ENCODE measurements at places on chromosomes 4 and X.

DNA sequence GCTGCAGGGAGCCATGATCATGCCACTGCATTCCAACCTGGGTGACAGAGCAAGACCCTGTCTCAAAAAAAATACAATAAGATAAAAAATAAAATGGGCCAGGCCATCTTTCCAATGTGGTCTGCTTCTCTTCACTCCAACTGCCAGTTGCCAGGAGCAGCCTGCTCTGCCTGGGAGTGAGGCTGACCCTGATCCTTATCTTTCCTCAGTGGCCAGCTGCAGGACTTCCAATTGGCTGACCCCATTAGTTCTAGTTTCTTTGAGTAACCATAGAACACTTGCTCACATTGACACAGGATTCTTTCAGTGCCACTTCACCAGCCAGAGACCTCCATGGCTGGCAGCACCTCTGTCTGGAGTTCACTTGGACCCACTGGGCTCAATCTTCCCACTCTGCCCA lies 258.6 kb downstream of the MID1IP1 start:
- DNase-seq = no peak

DNA sequence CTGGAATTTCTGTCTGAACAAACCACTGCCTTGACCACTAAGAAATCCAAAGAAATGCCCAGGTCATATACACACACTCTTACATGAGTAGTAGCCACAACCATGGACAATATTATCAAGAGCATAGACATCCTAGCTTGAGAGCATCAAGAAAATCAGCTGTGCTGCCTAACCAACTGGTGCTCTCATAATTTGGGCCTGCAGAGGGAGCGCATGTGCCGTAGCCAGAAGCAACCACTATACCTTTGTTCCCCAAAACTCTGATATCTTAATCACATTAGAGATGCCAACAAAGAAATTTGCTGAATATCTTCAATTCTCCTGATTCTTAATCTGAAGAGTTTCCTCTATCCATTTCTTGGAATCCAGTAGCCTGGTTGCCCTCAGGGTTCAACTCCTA lies 163.6 kb downstream of the ZNF674 start:
- no peak for DNase-seq

- DNase-seq = no peak
Measured at GRCh38 chr4:5784960-5785611, 74.1 kb downstream of the EVC start.

- no peak for DNase-seq
Measured at GRCh38 chr4:74159143-74159709, 1.3 kb downstream of the MTHFD2L start.

DNA sequence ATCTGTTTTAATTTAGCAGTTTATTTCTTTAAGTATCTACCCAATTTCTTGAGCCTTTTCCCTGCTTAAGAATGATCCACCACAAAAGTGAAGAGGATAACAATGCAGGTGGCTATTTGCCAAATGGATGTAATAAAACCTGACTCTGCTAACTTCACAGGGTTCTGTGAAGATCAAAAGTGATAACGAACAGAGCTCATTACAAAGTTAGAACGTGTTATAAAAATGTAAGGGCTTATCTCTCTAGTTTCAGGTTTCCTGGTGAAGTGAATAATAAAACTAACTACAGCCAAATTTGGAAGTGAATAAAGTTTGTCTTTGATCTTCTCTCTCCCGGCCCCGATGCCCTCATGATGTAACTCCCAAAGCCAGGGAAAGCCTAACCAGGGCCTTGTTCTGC lies 497.9 kb downstream of the SMARCA1 start:
- no peak for DNase-seq
